Renal cortical epithelial cell (primary cell): ENCODE measurements at places on chromosomes 7 and 10.

- DNase-seq = peak; percentile 11
Observed at GRCh38 chr7:23622506-23622925, 25.3 kb downstream of the CCDC126 start.

- DNase-seq = no peak
Observed at GRCh38 chr10:122139627-122140170, 131.4 kb upstream of the BTBD16 start.

- DNase-seq = peak; percentile 84
Observed at GRCh38 chr7:66847879-66848790, 72.9 kb upstream of the TMEM248 start.

GRCh38 chr7:120412139-120413050 is 139.4 kb downstream of the KCND2 start:
- DNase-seq = no peak

- DNase-seq = no peak
Observed at GRCh38 chr10:71711052-71711623, 8.4 kb downstream of the C10orf105 start.

- DNase-seq = no peak
Observed at GRCh38 chr10:3898821-3899220, 113.8 kb upstream of the KLF6 start.

DNA sequence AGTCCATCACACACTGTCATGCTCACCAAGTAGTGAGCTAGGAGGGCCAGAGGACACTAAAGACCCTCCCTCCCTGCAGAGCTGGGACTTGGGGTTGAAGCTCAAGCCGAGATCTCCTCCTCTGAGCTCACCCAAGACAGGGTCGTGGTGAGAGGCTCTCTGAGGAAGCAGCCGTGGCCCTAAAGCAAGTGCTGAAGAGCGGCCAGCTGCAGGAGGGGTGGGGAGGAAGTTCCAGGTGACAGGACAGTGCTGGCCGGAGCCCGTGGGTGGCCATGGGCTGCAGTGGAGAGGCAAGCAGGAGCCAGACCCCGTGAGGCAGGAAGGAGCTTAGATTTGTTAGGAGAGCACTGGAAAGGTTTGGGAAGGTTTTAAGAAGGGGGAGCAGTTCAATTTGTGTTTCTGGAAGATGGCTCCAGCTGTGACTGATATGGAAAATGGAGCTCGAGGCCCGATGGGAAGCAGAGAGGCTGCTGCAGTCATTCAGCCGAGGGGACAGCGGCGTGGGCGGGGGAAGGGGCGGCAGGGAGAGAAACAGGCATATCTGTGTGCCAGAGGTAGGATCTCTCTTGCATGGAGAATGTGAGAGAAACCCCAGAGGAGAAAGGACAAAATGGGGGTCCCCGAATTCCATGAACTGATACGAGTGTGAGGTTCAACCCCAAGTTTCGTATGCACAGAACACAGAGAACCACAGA is 26.9 kb upstream of the DNAAF5 start:
- DNase-seq = no peak

DNA sequence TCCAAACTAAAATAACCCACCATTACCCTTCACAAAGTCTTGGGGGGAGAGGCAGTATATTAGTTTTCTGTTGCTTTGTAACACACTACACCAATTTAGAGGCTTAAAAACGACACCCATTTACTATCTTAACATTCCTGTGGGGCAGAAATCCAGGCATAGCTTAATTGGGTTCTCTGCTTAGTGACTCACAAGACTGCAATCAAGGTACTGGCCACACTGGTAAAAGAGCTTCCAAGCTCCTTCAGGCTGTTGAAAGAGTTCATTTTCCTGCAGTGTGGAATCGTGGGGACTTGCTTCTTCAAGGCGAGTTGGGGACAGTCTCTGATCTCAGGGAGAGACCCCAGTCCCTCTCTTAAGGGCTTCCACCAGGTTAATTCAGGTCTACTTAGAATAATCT is 139.1 kb downstream of the XPNPEP1 start:
- peak; percentile 31 for DNase-seq

GRCh38 chr10:12961416-12962205 is 39.9 kb downstream of the CCDC3 start:
- no peak for DNase-seq

- DNase-seq = no peak
Observed at GRCh38 chr10:131073469-131074035, 238.0 kb downstream of the TCERG1L start.
